NCI-H2029 treated with DMSO at 0.1 percent for 48 hours (cell line): ENCODE measurements at places on chromosomes 5 and 9.
A peak's percentile ranks its signal among the peaks of the same experiment; 100 is the strongest.

- no peak for DNase-seq
Observed at GRCh38 chr5:2690293-2690692, 61.2 kb downstream of the IRX2 start.

GRCh38 chr5:146940295-146940694 lies 61.7 kb upstream of the PPP2R2B start:
- DNase-seq, result no peak

- peak; percentile 53 for DNase-seq
Observed at GRCh38 chr9:27726244-27727081, 153.2 kb upstream of the C9orf72 start.

DNA sequence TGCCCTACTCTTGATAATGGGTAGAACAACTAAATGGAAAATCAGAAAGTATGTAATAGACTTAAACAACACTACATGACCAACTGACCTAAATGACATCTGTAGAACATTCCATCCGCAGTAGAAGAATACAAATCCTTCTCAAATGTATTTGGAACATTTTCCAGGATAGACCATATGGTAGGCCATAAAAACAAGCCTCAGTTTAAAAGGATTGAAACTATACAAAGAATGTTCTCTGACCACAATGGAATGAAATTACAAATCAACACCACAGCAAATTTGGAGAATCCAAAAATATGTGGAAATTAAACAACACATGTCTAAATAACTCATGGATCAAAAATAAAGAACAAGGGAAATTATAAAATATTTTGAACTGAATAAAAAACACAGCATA lies 189.2 kb downstream of the NDUFS4 start:
- DNase-seq, result no peak

GRCh38 chr9:15873573-15874177 lies 320.8 kb downstream of the CCDC171 start:
- peak; percentile 25 for DNase-seq

DNA sequence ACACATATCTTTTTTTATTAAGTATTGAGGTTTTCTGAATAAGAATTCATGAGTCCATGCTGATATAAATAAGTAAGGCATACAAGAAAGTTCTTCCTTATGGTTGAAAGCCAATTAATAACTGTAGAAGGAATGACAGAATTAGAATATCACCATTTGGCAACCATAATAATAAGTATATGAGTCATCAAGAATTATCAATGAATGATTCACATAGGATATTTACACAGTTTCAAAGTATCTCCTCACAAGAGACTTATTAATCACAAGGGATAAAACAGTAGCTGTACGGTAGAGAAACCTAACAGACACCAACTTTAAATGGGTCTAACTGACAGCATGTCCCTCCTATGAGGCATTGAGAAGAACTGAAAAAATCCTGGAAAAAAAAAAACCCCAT lies 161.6 kb downstream of the NR3C1 start:
- no peak for DNase-seq

- no peak for DNase-seq
Observed at GRCh38 chr5:72363166-72363802, 43.1 kb downstream of the PTCD2 start.

- DNase-seq, result no peak
Observed at GRCh38 chr9:131728546-131728910, 11.3 kb downstream of the RAPGEF1 start.

DNA sequence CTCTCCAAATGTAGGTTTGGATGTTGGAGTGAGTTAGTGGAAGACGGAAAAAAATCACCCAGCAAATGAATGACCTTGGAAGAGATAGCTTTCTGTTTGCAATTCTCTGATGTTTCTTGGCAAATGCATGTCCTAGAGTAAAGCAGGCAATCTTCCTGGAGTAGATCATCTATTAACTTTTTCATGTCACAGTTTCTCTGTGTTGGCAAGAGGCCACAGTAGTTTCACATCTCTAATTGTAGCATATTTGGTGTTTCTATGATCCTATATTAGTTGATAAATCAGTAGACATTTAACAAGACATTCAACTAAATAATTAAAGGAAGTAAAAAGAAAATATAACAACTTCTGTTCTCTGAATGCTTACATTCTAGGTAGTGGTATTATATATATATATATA lies 138.2 kb upstream of the MINAR2 start:
- no peak for DNase-seq
